ENCODE measurements at places on chromosomes 7 and 10.

GRCh38 chr7:107388604-107389003 lies 81.3 kb upstream of the GPR22 start:
- DNase-seq: no peak

DNA sequence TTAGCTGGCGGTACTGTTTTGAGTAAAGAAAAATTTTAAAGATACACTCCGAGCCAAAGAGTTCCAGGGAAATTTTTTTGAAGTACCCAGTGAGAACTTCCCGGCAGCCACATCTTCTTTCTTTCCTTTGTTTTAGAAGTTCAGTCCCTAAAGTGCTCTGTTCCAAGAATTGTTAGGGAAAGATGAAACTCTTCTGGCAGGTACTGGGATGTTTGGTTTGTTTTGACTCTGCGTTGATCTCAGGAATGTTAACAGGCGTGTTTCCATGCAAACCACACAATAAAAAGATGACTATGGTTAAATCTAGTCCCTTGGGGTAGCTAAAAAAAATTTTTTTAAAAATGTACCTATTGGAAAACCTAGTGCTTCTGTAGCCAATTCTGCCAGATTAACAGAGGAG lies 224.7 kb upstream of the PHYHIPL start:
- DNase-seq: no peak

GRCh38 chr7:146878901-146879300 lies 762.3 kb downstream of the CNTNAP2 start:
- DNase-seq: no peak

DNA sequence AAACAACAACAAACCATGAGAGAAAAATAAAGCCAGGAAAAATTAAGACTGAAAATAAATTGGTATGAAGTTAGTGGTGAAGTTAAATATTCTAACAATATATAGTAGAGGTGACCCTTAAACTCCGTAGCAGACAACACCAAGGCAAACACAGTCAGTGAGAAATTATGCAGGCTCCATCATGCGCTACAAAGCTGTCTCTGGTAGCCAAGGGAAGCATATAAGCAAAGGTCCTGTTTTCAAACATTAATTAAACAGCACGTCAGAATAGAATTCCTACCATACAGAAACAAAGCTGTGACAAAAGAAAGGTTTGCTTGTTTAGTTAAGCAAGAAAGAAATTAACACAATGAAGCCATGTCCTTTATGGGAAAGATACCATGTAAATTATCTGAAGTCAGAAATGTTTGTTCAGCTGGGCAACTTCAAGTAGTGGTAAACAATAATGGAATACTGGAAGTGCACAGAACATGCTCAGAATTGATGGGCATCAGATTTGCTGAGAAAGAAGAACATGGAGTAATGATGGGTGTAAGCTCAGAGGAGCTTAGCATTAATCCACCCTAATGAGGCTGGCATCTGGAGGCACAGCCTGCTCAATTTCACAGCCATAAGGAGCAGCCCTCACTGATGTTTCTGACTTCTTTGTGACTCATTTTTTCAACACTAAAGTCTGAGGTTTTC lies 75.7 kb downstream of the IGF2BP3 start:
- no peak for DNase-seq

GRCh38 chr7:158772916-158773315 lies 56.4 kb downstream of the ESYT2 start:
- no peak for DNase-seq

- DNase-seq: no peak
Observed at GRCh38 chr10:86391986-86392722, 25.6 kb upstream of the GRID1 start.

DNA sequence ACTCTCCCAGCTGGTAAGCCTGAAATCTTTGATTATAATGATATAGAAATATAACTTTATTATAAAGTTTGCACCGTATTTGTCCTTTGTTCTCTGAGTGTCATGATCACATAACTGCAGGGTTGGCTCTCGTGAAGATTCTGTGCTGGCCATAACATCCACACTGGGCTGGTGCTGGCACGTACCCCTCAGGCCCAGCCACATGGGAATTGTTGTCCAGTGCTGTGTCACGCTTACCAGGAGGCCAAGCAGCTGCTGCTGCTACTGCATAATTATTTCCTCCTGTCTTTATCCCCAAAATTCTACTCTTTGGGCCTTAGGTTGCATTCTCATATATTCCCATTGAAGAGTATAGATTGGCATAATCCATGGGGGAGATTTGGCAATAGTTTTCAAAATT lies 20.8 kb upstream of the UCN3 start:
- DNase-seq: no peak
